ENCODE measurements at places on chromosomes 16 and 17.

DNA sequence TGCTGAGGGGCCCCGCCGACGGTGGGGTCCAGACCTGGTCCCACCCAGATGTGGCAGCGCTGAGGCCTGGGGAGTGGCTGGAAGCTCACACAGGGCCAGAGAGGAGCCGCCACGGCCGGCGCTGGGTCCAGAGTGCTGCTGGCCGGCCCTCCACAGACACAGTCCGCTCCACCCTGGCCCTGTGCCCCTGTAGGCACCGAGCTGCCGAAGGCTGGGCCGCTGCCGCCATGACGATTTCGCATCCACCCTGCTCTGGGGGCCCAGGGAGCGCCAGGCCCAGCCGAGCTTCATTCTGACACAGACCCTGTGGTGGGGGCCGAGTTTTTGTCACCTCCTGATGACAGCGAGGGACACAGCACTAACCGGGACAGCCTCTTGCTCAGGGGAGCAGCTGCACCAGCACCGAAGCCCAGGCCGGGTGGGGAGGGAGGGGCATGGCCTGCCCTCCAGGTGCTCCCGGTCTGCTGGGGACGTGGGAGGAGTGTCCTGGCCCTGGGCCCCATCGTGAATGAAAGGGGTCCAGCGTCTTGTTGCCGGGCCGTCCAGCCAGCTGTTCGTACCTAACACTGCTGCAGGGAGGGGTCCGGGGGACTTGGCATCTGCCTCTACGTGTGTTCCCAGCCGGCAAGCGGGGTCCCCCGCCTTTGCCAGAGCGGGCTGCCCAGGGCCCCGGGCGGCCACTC, 27.1 kb upstream of the SSTR5 start:
- DNase-seq, result no peak

- no peak for DNase-seq
These were observed 26.5 kb downstream of the MAP3K14 start for GRCh38 chr17:45290269-45290765.

- no peak for DNase-seq
These were observed 3.3 kb downstream of the VAT1 start for GRCh38 chr17:43018932-43019331.

GRCh38 chr17:56977673-56978395, at the start of gene SCPEP1:
TSS of gene SCPEP1 (plus strand) at chr17:56978131. CDS start at chr17:56978160, 29 bp downstream.
- DNase-seq, result peak; percentile 39

- peak; percentile 93 for DNase-seq
These were observed 7.7 kb upstream of the PPL start for GRCh38 chr16:4944333-4945281.

GRCh38 chr17:56392321-56392720, 201.2 kb upstream of the NOG start:
- DNase-seq, result no peak

- DNase-seq, result no peak
These were observed 19.3 kb downstream of the CDH1 start for GRCh38 chr16:68756239-68756915.

GRCh38 chr16:7372095-7372494, 39.5 kb downstream of the RBFOX1 start:
- no peak for DNase-seq

GRCh38 chr16:11564046-11564926, 22.4 kb downstream of the LITAF start:
- DNase-seq, result no peak

- DNase-seq, result no peak
These were observed 172.0 kb upstream of the CIBAR2 start for GRCh38 chr16:85284141-85284817.

- DNase-seq, result no peak
These were observed 44.3 kb downstream of the PRKAR1A start for GRCh38 chr17:68556551-68556950.

GRCh38 chr17:63702721-63703015, 2.7 kb upstream of the LIMD2 start:
- no peak for DNase-seq

DNA sequence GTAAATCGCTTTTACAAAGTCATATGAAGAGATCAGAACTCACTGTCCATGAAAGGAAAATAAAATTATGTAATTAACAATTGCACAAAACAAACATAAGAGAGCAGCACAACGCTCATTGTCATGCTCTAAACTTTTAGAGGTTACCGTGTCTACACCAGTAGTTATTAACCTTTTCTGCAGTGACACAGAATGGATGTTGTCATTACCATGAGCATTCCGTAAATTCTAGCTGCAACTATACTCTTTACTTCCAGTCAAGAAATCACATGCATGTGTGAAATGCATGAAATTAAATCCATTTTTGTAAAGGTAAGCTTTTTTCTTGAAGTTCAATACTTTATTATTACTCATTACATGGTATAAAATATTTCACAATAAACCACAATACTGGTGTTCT, 38.2 kb downstream of the USP32 start:
- no peak for DNase-seq

GRCh38 chr17:61238455-61238933, 161.1 kb upstream of the TBX2 start:
- no peak for DNase-seq

DNA sequence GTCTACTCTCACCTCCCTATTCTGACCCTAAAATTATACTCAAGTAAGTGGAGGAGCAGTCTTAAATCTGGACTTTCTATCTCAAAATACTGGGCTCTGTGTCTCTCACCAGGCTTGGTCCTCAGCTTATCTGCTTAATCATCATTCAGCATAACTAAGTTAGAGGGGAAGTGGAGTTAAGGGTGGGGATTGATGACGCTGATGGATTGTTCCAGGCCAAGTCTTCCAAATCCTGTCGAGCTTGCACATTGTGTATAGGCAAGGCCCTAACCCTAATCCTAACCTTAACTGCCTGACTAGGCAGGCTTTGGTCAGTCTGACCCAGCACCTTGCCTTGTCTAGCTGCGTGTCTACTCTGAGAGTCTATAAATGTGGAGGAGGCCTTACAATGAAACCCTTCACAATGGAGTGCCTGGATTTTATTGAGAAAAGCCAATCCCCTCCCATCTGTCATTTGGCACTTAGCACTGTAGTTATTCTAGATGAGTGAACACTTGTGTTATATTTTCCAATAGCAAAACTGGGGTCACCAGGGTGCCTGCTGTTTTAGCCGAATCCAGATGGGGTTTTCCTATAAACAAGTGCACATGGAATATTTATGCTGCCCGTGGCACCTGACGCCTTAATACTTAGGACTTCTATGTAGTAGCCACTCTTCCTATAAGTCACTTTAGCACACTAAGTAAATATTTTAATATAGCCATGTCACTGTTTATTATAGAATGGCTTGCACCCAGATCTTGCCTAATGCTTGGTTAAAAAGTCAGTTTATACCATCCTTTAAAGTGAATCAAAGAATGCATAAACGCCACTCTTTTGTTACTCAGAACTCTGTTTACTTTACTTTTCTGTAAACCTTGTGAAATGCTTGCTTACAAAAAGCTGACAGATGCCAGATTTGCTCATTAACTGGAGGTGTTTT, 193.2 kb upstream of the MYOCD start:
- DNase-seq, result no peak

DNA sequence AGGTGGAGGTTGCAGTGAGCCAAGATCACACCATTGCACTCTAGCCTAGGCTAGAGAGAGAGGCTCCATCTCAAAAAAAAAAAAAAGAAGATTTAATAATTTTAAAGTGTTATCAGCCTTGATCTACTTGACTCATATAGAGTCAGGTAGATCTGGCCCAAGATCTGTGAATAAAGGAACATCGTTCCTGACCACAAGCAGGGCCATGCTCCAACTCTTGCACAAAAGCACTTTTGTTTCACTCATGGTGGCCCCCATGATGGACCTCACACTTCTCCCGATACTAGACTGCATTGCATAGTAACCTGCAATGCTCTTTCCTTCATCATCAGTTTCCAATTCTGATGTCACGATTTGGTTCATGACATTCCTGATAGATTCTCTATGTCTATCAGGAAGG, 5.2 kb upstream of the MYH11 start:
- no peak for DNase-seq

- DNase-seq, result no peak
These were observed 49.6 kb downstream of the MGAT5B start for GRCh38 chr17:76917829-76918228.

- no peak for DNase-seq
These were observed 2.1 kb downstream of the FOXF1 start for GRCh38 chr16:86512301-86512859.
